Stimulated activated CD4-positive, alpha-beta T cell treated with anti-CD3 and anti-CD28 coated beads, Interleukin-1b, Interleukin-23, amount 100 ng/mL, for 1 hour (primary cell): ENCODE measurements at places on chromosomes 6 and 20.

- no peak for DNase-seq
These were observed 14.4 kb upstream of the FAM217A start for GRCh38 chr6:4093288-4093687.

DNA sequence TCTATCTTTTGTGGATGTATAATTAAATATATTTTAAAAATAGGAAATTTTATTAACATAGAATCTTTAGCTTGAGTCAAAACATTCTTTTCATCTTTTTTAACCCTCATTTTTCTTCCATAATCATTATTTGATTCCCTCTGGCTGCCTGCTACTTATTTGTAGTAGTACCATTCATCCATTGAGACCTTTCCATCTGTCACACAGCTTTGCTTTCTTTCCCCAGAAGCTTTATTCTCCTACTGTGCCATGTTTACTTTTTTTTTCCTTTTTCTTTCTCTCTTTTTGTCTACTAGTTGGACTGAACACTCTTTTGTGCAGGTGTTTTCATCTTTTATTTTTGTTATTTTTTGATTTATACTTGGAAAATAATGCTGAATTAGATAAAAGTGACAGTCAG is 522.6 kb upstream of the MMS22L start:
- DNase-seq: no peak

DNA sequence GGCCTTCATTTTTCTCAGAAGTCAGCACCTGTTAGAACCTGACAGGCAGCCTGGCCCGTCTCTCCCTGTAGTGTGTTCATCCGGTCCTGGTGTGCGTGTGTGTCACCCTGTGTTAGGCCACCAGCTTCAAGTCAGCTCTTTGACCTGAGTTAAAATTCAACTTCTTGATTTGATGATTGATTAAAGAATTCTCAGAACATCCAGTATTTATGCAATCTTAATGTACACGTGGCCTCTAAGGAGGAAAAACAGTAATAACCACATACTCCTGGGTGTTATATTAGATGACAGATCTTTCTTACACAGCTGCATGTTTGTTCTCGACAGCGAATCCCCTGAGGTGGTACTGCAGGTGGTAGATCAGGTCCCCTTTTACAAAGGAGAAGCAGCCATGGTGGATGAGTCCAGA is 19.1 kb upstream of the TMEM217 start:
- no peak for DNase-seq

- DNase-seq: no peak
These were observed 4.6 kb downstream of the FKBP1A start for GRCh38 chr20:1388253-1388652.

- no peak for DNase-seq
These were observed 53.0 kb upstream of the CHD6 start for GRCh38 chr20:41671143-41671542.

DNA sequence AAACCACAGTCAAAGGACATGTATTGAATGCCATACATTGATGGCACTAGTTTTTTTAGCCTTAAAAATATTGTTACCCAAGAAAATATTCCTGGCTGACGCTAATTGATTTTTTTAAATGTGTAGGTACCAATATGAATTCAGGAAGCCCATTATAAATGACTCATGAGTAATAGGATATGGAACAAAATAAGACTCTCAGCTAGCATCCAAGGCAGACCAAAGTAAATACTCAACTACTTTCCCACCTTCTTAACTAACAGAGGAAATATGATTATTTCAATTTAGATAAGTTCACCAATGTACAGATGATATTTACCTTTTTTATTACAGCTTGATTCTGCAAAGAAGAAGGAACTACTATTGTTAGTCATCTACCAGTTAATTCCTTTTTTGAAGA is 43.2 kb upstream of the TXNDC5 start:
- DNase-seq: no peak

DNA sequence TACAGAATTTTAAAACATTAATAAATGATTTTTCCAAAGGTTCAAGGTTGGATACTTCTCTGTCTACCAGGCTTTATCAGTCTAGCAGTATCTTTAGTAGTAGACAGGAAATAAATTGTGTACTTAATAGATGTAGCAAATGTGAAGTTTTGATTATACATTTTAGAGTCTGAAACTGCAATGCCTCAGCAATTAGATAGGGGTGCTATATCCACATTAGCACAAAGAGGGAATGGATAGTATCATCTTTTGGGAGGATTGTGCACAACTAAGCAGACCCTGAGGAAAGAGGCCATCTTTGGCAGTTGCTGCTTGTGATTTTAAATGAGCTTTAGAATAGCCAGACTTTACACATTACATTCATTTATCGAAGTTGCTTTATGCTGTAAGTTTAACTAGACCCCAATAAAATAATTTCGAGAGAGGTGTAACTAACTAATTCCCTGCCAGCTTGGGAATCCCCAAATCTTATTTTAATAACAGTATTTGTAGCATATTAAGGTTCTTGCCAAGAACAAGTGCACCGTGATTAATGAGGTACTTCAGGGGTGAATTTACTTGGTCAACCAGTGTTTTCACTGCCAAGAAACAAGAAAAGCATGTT is 2.8 kb downstream of the KCNQ5 start:
- DNase-seq: no peak

- no peak for DNase-seq
These were observed 51.0 kb downstream of the TFAP2A start for GRCh38 chr6:10363911-10364310.

DNA sequence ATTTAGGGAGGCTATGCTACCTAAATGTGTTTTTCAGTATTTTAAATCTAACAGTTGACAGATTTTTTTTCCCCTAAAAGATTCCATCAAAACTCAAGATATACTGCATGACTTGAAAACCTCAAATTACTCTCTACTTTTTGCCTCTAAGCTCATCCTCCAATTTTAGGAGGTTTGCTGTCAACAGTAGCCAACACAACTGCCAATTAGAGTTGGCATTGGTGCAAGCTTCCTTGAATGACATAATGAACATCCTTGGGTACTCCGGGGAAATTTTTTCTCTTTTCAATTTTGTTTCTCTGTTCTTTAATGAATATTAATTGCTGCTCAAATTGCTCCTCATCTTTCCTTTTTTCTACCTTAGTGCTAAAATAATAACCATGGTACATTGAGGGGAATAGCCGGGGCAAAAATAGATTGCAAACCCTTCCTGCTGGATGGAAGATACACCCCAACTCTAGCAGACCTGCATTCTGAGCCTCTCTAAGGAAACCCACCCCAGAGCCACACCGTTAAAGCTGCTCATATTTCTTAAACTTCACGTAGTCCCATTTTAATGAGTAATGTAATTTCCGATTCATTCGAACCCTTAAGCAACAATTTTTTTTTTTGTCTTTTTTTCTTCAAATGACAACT is 34.3 kb downstream of the SLC22A23 start:
- no peak for DNase-seq

DNA sequence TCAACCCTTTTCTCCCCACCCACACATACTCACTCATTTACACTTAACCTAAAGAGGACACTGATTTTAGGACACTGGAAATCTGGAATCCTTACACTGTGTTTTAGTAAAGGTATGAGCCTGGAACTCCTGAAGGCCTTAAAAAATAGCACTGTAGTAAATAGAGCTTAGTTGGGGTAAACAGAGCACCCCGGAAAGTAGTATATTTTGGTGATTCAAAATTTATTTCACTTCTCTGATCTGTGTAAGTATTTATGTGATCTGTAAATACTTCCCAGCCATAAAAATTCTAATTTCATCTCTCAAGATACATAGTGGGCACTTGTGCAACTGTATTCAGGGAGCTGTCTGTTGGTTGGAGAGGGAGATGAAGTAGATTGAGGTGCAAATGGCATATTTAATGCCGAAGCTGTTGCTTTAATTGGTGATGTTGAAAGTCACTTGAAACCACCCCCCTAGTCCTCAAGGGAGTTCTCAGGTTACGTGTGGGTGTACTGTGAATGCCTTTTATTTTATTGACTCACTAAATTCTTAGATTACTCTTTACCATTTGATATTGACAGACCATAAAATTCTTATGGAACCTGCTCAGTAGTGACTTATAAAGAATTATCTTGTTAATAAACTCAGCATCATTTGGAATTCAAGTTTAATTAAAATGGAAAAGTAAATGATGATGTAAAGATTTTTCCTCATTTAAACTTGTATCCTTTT is 154.9 kb downstream of the SOX4 start:
- DNase-seq: no peak

DNA sequence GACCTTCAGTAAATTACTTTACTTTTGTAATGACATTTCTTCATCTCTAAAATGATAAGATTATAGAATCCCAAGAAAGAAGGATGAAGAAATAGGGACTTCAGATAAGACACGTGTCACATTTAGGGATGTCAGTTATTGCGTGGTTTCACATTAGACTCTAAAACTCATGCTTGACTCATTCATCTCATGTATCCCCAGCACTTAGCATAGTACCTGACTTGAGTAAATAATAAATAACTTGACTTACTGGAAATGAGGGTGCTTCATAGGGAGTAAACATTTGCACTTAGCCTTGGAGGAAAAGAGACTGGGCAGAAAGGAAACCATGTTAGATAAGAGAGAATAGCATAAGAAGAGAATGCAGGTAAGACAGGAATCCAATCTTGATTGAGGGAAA is 37.2 kb downstream of the VTA1 start:
- no peak for DNase-seq

DNA sequence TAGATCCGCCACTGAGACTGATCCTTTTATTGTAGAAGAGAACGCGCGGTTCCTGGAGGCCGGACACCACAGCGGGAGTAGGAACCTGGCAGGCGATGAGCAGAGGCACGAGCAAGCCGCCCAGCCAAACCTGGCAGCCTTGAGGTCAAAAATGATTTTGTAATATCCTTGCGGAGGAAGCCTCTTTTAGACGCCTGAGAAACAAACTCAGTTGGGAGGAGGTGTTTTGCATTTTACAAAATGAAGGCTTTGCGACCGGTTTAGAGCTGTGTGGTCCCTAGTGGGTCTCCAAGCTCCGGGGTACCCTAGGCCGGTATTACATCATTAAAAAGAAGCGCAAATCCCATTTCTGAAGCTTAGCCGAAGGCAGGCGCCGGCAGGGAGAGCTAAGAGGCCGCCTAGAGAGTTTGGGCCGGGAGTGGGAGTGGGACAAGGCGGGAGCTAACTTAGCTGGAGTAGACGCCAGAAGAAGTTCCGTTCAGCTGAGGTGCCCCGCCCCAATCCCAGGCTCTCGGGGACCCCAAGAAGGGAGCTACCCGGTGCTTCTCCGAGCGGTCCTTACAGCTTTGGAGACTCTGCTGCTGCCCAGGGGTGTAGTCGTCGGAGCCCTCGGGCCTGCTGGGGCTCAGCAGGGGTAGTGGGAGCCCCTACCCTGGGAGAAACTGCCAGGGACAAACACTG is 1.9 kb upstream of the TBX18 start:
- no peak for DNase-seq

DNA sequence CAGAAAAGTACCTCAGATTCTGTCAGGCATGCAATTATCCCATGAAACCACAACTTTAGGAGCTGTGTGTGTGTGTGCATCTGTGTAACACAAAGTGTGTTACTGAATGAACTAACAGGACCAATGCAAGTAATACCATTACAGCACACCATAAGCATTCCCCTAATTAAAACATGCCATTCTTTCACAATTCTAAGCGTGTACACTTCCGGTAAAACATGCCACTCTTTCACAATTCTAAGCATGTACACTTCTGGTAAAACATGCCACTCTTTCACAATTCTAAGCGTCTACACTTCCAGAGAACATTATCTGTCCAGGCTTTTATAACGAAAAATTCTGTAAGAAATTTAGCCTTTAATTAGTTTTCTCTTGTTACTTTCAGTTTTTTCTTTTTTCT is 238.2 kb downstream of the GMDS start:
- DNase-seq: no peak

DNA sequence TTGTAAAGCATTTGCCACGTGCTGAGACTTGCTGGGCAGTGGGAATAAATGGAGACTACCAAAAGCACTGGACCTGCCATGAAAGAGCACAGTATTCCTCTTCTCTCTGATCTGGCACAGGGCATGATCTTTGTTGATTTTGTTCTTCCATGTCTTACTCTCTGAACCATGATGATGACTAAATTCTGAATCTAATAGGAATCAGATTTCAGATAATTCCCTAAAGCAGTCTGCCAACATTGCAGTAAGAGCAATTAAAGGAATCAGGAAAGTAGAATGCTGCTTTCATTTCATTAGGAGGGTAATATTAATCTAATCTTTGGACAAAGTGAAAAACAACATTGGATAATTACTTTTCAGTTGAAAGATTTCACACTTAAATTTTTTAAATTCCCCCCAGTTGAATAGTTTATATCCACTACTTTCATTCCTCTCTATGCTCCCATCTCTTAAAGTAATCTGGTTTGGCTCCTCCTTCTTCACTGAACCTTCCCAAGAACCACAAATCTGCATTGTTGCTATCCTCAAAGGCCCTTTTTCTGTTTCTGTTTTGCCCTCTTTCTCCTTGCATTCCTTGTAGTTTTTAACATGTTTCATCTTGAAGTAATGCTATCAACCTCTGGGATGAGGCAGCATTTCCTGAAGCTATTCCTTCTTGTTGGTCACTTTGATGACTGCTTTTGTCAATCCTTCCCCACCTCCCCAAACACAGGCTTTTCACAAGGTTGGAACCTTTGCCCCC is 243.2 kb upstream of the TENT5A start:
- no peak for DNase-seq

DNA sequence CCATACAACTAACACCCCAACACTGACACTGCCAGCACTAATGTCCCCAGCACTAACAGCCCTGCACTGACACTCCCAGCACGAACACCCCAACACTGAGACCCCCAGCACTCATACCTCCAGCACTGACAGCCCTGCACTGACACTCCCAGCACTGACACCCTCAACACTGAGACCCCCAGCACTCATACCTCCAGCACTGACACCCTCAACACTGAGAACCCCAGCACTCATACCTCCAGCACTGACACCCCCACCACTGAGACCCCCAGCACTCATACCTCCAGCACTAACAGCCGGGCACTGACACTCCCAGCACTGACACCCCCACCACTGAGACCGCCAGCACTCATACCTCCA is 57.2 kb downstream of the ERMARD start:
- DNase-seq: no peak

- DNase-seq: no peak
These were observed 24.5 kb downstream of the TSPYL4 start for GRCh38 chr6:116229287-116229913.

DNA sequence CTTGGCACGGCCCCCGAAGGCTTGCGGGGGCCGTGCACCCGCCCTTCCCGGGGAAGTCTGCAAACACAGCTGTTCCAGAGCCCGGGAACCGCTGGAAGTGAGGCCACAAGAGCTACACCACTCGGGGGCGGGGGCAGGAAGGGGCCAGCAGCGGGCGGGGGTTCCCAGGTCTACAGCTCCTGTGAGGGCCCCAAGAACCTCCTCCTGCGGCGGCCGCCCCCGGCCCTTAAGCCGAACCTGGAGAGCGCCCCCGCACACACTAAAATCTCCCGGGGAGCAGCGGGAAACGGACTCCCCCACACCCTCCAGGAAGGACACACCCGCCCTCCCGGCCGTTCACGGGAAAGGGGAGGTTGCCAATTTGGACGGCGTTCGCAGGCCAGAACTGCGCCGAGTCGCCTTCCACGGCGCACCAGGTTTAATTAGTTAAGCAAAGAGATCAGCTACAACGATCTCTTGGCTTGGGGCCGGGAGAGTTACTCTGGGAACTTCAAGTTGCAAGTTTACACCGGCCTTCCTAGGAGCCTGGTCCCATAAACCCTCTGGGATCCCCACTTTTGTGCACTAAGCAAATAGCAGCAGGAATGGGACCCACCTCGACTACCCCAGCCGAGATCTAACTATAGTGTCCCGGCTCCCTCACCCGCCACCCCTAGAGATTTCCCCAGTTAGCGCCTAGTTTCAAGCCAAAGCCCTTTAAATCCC is 1.7 kb downstream of the JAG1 start:
- DNase-seq: no peak

GRCh38 chr6:163170294-163170883 is 244.1 kb upstream of the QKI start:
- DNase-seq: no peak

- DNase-seq: no peak
These were observed 238.9 kb downstream of the ERMARD start for GRCh38 chr6:169990095-169991030.
